Activated naive CD8-positive, alpha-beta T cell treated with anti-CD3 and anti-CD28 coated beads for 36 hours (primary cell): ENCODE measurements at places on chromosomes 5 and 9. TPM values are rescaled to one million over a fixed set of nuclear protein-coding genes. Genes with fewer than 3 reads are reported as not detected.

HCN1 gene
- total RNA-seq = not detected

PHF24 gene
- total RNA-seq = 0.23 TPM

- no peak for DNase-seq
These were observed 29.5 kb upstream of the LHFPL2 start for GRCh38 chr5:78677777-78678668.

DNA sequence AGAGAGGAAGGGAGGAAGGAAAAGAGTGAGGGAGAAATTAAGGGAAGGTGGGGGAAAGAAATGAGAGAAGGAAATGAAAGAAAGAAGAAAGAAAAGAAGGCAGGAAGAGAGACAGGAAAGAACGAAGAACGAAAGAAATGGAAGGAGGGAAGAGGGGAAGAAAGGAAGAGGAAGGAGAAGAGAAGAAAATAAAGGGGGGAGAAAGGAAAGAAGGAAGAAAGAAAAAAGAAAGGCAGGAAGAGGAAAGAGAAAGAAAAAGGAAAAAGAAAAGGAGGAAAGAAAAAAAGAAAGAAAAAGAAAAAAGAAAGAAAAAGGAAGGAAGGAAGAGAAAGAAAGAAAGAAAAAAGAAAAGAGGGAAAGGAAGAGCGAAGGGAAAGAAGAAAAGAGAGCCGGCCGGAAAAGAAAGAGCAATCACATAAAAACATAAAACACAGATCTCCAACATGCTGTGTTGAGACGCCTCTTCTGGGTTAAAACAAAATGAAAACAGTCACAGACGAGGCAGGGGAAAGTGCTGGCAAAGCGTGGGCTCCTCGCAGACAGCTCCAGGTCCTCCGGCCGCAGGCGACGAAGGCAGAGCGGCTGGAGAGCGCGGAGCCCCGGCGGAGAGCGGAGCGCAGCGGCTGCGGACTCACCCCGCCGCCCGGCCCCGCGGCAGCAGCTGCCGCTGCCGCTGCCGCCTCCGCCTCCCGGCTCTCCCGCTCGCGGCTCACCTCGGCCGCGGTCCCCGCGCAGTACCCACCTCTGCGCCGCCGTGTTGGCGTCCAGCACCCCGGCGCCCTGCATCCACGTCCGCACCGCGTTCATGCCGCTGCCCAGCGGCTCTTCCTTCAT is 896 bp downstream of the EBF1 start:
- DNase-seq = peak; percentile 74

- DNase-seq = no peak
These were observed 103.3 kb downstream of the ZSWIM6 start for GRCh38 chr5:61435368-61435767.

GRCh38 chr5:173003360-173003759 is 19.8 kb downstream of the ATP6V0E1 start:
- no peak for DNase-seq

DNA sequence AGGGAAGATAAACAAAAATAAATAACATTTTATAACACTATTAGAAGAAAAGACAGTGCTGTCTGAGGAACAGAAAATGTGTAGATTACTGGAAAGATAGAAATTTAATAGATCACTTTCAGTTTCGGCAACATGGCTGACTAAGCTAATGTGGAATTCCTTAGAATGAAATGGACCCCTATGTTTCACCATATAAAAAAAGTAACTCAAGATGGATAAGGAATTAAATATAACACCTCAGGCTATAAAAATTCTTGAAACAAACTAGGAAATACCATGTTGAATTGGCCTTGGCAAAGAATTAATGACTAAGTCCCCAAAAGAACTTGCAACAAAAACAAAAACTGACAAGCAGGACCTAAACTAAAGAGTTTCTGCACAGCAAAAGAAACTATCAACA is 558.3 kb downstream of the CHSY3 start:
- DNase-seq = no peak

- no peak for DNase-seq
These were observed 77.7 kb upstream of the SNX2 start for GRCh38 chr5:122697191-122697590.

DNA sequence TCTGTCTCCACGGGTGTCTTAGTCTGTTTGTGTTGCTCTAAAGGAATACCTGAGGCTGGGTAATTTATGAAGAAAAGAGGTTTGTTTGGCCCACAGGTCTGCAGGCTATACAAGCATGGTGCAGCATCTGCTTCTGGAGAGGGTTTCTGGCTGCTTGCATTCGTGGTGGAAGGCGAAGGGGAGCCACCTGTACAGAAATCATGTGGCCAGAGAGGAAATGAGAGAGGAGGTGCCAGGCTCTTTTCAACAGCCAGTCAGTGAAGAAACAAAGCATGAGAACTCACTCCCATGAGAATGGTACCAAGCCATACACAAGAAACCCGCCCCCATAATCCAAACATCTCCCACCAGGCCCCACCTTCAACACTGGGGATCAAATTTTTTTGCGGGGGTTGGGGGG is 53.4 kb downstream of the PFDN1 start:
- no peak for DNase-seq

DNA sequence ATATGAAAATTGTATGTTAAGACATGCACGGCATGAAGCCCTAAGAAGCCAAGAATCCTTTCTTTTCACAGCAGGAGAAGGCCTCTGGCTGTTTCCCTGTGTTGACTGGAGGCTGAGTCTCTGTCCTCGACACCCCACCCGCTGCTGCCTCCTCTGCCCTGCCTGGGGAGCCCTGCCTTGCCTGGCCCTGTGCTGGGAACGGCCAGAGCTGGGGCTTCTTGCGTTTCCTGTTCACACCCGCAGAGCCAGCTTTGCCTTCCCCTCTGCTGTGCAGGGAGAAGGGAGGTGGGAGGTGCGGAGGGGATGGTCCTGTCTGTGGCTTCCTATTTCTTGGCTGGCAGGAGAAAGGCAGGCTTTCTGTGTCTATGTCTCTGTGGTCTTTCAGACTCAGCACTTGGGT is 6.9 kb upstream of the GMCL2 start:
- DNase-seq = no peak

- DNase-seq = no peak
These were observed 43.1 kb downstream of the PDZD2 start for GRCh38 chr5:31682025-31682424.

- DNase-seq = no peak
These were observed 649.4 kb downstream of the CDH9 start for GRCh38 chr5:26388976-26389375.
